ENCODE measurements at places on chromosomes 2 and 18. TPM values are rescaled to one million over a fixed set of nuclear protein-coding genes. Genes with fewer than 3 reads are reported as not detected.

DNA sequence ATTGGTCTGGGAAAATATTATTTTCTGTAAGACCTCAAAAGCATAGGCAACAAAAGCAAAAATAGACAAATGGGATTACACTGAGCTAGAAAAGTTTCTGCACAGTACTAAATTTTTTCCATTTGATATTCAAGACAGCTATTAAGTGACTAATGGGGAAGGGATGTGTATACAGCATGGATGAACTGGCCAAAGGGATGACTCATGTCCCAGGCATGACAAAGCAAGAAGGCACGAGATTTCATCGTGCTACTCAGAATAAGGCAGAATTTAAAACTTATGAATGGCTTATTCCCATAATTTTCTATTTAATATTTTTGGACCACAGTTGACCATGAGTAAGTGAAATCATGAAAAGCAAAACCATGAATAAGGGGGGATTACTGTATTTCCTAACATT is 1250.1 kb upstream of the GYPC start:
- peak; percentile 25 for DNase-seq

GALNT14 gene
- total RNA-seq: 2.5 TPM

DNA sequence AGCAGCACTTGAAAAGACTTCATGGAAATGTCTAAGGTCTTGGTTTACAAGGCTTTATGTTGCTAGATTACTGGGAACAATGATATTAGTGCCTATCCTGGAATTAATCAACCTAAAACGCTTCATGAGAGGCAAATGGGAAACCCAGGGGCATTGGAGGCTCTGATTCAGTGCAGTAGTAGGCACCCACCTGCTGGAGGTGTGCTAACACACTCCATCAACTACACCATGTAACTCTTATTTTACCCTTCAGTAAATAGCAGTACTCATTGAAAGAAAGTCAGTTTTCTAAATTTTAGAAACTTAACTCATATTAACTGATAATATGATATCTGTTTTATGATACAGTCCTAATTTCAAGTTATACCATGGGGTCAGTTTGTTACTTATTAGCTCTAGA is 17.4 kb upstream of the HNRNPA3 start:
- DNase-seq: no peak

LBX2 gene
- 1.0 TPM for total RNA-seq

FIGN gene
- 13.1 TPM for total RNA-seq

DNA sequence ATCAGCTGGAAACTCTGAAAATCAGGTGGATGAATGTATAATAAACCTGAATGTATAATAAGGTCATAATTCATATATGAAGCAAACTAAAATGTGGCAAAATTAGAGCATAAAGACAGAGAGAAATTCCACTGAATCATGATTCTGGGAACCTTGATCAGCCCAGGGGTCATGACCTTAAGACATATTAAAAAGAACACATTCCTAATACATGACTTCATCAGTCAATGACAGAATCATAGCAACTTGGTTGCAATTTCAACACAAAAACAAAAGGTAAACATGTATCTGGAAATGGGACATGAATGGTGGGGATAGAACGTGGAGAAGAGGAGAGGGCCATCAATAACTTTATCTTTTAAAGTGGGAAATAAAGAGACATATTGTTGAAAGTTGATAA is 17.6 kb downstream of the AFF3 start:
- no peak for DNase-seq

DPP10 gene
- 2.8 TPM for total RNA-seq

AUP1 gene
- 157 TPM for total RNA-seq

DNA sequence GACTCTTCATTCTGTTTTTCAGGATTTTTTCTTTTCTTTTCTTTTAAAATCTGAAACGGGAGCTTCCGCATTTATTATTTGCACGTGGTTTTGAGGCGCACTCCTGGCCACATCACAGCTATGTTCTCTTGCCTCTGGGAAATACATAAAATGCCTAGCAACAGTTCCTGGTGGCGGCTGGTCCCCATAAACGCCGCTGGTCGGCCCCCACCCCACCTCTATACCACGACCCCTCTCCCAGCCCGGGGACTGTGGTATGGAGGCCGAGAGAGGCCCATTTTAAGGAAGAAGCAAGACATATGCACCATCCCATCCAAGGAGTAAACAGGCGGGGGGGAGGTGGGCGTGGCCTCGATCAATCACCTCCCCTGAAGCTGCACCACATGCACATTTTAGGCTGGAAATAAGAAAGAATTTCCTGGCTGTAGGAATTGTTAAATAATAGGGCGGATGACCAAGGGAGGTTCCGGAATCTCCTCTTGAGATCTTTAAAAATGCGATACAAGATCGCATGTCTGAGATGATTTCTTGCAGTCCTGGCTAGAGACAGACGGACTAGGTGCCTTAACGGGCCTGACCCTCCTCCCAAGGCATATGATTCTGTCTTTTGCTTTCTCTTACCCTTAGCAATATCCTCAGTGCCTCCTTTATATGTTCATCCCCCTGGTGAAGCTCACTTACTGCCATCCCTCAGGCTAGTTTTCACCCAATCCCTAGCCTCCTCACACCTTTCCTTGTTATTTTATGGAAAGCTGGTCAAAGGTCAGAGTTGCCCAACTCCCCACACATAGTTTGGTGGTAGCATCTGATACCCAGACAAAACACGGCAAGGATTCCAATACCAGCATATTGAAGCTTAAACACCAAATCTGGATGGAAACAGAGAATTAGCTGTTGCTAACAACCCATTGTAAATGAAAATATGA is 82.4 kb downstream of the BCL2 start:
- DNase-seq: no peak
